ENCODE measurements at places on chromosomes 13 and 19. TPM values are rescaled to one million over a fixed set of nuclear protein-coding genes. Genes with fewer than 3 reads are reported as not detected.

AKT2 gene
- total RNA-seq = 147 TPM

F7 gene
- total RNA-seq = 0.14 TPM

LIG1 gene
- 102 TPM for total RNA-seq

LAIR1 gene
- total RNA-seq = 5.5 TPM

DKKL1 gene
- not detected for total RNA-seq

BCAM gene
- 0.33 TPM for total RNA-seq

KL gene
- 0.30 TPM for total RNA-seq

GNG7 gene
- 0.33 TPM for total RNA-seq

LSM4 gene
- 230 TPM for total RNA-seq

OR7A5 gene
- total RNA-seq = not detected

ZNF780A gene
- 14.3 TPM for total RNA-seq

LILRB2 gene
- not detected for total RNA-seq

Measured in activated T-cell treated with anti-CD3 and anti-CD28 coated beads, Interleukin-2, amount 50 U/mL, for 4 hours (primary cell).